ENCODE measurements at places on chromosomes 7 and 10. TPM values are rescaled to one million over a fixed set of nuclear protein-coding genes. Genes with fewer than 3 reads are reported as not detected.
A peak's percentile ranks its signal among the peaks of the same experiment; 100 is the strongest.

GRCh38 chr10:30762620-30763019, 133.1 kb upstream of the LYZL2 start:
- DNase-seq, result no peak

DNA sequence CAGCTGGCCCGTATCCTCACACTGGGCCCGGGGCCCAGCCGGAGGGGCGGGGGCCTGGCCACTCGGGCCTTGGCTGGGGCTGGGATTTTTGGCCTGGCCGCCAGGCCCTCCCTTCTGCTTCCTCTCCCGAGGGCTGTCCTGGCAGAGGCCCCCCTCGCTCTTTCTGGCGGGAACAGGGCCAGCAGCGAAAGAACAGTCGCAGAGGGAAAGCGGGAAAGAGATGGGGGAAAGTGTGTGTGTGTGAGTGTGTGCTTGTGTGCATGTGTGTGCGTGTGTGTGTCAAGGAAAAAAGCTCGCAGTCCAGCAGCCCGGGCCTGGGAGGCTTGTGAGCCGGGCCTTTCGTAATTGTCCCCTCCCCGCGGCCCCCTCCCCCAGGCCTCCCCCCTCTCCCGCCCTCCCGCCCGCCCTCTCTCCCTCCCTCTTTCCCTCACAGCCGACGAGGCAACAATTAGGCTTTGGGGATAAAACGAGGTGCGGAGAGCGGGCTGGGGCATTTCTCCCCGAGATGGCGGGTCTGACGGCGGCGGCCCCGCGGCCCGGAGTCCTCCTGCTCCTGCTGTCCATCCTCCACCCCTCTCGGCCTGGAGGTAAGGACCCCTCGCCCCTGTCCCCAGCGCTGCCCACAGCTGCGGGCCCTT, at the start of gene ELN:
ELN (plus strand) TSS at position 491 of the 638 bp plus-strand sequence; CDS start at position 506, 15 bp downstream.
- DNase-seq, result peak; percentile 89

- peak; percentile 66 for DNase-seq
These were observed 167.5 kb upstream of the HABP2 start for GRCh38 chr10:113385021-113385999.

GRCh38 chr7:83394776-83395175, 232.1 kb upstream of the PCLO start:
- DNase-seq, result no peak

GRCh38 chr7:137844677-137845425, 1.9 kb downstream of the DGKI start:
- DNase-seq, result peak; percentile 48

DNA sequence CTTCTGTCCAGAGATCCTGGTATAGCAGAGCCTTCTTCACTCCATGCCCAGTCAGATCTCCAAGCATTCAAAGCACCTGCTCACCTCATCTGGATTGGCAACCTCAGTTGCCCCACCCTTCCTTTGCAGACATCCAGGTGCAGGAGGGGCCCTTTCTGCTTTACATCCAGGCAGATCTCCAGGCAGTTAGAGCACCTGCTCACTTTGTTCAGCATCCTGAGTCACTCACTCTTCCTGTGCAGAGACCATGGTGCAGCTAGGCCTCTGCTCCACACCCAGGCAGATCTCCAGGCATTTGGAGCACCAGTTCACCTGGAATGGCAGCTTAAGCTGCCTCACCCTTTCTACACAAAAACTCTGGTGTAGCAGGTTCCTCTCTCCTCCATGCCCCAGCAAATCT, 153.1 kb downstream of the CDK14 start:
- no peak for DNase-seq

The TACC2 gene
- 5.0 TPM for total RNA-seq

The HK1 gene
- 99.6 TPM for total RNA-seq

The GJC3 gene
- total RNA-seq, result not detected
